ENCODE measurements at places on chromosomes 2 and 18.

GRCh38 chr2:235668782-235669181 lies 174.9 kb downstream of the AGAP1 start:
- no peak for DNase-seq

DNA sequence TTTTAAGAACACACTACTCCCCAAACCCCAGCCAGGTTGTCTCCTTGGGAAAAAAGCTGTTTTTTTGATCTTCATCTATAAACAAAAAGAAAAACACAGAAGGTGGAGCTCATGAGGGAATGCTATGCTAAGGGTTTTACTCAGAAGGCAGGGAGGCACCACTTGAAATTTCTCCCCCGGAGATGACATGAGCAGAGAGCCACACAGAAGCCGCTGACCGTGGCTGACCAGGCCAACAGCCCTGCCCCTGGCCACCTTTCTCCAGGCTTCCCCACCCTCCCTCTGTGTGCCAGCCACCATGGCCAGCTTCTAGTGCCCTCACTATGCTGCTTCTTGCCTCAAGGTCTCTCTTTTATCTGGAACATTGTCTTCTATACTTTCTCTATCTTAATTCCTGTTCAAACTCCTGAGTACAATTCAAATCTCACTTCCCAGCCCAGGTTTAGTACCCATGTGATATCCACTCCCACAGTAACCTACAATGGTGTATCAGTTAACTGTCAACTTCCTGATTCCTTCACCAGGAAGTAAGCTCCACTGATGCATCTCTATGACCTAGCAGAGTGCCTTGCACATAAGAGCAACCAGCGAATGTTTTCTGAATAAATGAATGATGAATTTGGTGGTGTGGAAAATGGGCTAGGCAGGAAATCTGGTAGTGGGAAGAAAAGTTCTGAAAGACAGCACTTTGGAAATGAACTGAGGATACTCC lies 15.3 kb downstream of the LAPTM4A start:
- no peak for DNase-seq

- no peak for DNase-seq
Measured at GRCh38 chr18:39558658-39559057, 1993.1 kb upstream of the CELF4 start.

GRCh38 chr2:159614534-159615366 lies 1.6 kb downstream of the BAZ2B start:
- DNase-seq, result peak; percentile 20

- no peak for DNase-seq
Measured at GRCh38 chr2:5316001-5316490, 376.1 kb upstream of the SOX11 start.

GRCh38 chr2:28649481-28650265 lies 102.0 kb upstream of the PPP1CB start:
- DNase-seq, result no peak

DNA sequence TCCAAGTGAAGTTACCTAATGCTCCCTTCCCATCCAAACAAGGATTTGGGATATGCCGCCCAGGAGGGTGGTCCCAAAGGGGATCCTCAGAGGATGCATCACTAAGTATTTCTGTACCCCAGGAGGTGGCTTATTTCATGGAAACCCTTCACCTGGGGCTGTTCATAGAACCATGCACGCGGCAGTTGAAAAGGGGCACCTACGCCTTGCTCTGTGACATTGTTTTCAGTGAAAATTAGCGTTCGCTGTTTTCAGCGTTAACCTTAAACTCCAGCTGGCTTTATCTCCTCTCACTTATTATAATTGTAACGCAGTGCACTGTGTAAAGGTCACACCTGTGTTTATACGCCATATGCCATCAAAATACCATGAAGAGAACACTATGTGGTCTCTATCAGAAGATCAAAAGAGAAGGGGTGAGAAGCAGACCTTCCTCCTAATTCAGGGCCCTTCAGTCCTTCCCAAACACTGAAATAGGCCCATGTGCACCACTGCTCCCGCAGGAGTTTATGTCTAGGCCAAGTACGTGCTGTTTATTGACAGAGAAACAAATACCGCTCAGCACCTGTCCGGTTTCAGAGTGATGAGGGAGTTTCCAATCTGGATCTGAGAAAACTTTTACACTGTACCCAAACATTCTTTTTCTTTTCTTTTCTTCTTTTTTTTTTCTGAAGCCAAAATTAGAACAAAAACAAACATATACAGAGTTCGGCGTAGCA lies 162.1 kb downstream of the BCL2 start:
- DNase-seq, result no peak

DNA sequence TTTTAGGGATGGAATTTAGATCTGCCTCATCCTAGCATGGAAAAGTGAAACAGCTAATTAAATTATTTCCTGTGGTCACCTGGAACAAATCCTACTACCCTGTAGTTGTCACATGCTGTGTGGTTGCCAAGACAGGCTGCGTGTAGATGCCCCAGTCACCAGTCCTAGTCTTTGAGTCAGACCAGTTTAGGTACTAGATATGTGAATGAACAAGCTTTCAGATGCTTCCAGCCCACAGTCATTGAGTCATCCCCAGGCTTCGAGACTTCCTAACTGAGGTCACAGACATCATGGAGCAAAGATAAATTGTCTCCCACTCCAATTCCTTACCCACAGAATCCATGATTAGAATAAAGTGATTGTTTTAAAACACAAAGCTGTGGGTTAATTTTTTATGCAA lies 35.8 kb upstream of the GRB14 start:
- no peak for DNase-seq

GRCh38 chr2:54191361-54192135 lies 64.5 kb downstream of the TSPYL6 start:
- DNase-seq, result no peak

DNA sequence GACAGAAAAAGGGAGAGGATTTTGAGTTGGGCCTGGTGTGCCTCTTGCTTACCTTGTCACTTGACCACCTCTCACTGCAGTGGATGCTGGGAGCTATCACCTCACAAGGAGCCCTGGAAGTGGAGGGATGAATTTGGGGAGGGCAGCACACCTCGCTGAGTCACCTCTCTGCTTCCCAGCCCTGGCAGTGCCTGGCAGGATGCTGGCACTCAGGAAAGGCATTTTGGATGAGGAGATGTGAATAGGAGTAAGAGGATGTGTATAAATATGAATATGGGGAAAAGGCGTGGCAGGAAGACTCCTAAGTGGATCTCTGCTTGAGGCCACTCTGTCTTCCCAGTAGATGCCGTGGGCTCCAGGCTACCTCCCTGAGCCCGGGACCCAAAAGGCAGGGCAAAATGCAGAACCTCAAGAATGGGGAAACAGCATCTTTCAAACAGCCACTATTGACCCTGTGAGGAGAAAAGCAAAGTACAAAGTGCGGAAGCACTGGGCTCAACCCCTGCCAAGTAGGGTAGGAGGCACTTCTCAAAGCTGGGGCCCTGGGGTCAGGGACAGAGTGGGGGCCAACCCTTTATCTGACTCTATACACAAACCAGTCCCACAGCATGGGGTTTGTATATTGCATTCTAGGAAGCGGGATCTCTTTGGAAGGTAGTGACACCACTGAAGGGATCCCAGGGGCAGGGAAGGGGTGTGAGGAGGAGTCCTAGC lies 164.5 kb upstream of the GLI2 start:
- DNase-seq, result no peak

DNA sequence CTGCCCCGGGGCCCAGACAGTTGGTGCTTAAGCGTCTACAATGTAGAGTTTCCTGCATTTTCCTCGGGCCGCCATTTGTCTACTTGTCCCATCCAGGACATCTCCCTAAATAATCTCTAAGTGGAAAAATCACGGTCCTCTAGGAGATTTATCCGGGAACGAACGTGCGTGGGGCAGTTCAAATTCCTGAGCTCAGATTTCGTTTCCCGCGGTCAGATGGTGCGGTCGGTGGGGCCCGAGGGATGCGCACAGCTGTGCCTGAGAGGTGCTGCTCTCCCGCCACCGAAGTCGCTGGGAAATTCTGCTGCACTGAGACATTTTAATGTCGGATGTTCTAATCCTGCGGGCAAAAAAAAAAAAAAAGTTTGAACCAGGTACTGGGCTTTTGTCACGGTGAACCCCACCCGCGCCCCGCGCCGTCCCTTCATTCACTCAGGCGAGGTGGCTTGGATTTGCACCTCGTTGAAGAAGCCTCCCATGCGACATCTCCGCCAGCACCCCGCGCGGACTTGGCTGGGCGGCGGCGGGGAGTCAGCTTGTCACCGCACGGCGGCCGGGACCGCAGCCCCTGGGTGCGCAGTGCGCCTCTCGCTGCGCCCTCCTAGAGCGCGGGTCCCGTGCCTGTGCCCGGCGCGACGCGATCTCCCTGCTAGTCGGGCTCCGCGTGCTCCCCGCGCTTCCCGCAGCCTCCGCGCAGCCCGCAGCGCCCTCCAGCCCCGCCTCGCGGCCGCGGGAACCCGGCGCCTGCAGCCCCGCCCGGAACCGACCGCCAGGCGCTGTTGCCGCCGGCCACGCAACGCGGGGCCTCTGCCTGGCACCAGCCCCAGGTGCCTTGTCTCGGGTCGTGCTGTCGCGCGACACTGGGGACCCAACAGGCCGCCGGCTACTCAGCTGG lies 191.9 kb upstream of the TCF4 start:
- DNase-seq, result no peak

GRCh38 chr2:227719641-227720040 lies 1.8 kb upstream of the SLC19A3 start:
- DNase-seq, result no peak

GRCh38 chr18:13502585-13502984 lies 223.8 kb downstream of the FAM210A start:
- DNase-seq, result no peak

Data from GOT3 (cell line).